H7 (cell line): ENCODE measurements at places on chromosomes 5 and 9.
A peak's percentile ranks its signal among the peaks of the same experiment; 100 is the strongest.

DNA sequence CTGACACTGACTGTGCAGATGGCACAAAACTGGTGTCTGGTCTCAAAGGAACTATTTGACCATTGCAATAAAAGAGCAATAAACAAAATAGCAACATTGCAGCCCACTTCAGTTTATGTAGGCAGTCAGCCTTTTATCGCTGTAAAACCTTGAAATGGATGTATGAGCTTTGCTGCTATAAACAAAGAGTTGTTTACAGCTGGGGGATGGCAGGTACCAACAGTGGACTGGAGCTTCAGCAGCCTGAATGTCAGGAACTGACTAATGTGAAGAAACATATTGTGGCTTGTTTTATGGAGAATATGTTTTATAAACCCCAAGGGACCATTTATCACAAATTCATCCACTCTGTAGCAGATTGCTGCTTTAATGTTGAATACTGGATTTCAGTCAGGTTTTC lies 78.0 kb downstream of the PTPRD start:
- no peak for DNase-seq

- peak; percentile 80 for DNase-seq
These were observed 577 bp downstream of the RNF145 start for GRCh38 chr5:159208514-159209437.

GRCh38 chr9:121576281-121577075 lies 75.0 kb upstream of the DAB2IP start:
- peak; percentile 46 for DNase-seq

GRCh38 chr9:98610711-98611110 lies 98.0 kb downstream of the GABBR2 start:
- no peak for DNase-seq

- no peak for DNase-seq
These were observed 60.0 kb downstream of the C9orf50 start for GRCh38 chr9:129560881-129561306.

DNA sequence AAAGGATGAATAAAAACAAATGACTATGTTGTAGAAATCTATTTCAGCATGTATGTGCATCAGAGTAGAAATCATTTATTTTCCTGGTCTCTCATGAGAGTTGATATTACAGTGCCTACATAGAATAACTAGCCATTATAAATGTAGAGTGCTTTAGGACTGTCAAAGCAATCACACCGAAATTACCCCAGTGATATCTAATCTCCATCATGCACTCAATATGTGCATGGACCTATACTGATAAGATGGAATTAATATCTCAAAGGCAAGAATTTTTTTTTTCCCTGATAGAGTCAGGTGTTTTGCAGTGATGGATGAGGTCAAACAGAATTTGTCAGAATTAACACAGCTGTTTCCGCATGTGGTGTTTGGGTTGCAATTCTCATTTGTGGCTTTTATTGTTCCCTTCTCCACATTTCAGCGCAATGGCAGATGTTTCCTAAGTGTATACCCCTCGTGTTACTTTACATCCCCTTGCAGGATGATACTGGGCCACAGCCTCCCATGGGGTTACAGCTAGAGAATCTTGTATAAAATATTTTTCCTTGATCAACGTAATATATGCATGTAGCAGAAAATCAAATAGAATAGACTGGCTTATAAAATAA lies 298.8 kb downstream of the RASEF start:
- no peak for DNase-seq

DNA sequence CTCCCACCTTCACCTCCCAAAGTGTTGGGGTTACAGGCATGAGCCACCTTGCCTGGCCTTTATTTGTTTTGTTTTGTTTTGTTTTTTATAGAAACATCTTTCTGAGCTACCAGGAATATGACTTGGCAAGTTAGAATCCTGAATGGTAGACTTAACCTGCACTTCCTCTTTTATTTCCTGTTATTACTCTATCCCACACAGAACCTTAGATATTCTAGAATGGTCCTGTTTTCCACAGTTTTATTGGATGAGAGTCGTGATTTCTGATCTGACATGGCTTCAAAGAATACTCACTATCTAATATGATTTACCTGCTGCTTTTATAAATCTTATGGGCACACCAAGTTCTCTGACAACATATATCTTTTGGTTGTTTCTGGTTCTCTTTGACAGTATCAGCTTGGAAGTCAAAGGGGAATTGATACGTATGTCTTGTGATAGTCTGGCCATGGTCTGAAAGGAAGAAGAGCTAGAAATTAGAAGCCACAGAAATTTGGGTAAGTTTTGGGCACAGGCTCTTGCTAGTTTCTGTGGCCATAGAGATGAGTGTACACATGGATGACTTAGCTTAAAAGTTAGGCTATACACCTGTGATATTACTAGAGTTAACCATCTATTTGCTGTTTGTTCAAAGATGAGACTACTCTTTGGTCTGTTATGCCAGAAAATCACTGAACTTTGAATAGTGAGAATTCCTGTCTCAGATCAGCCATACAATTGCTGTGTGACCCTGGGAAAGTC lies 4.7 kb upstream of the PANK3 start:
- no peak for DNase-seq

DNA sequence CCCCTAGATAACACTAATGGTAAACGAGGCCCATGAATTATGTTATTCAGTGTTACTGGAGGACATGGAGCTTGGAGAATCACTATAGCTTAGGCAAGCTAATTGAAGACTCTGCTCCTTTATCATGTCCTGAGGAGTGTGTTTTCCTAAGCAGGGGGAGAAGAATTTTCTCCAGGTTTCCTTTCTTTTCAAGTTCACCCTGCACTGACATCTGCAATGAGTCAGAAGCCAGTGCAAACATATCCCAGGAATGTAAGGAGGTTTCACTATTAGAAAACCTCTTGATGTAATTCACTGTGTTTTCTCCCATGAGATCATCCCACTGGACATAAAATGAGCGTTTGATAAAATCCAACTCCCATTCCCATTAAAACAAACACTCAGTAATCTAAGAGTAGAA lies 75.6 kb downstream of the DMRT2 start:
- DNase-seq = no peak

- DNase-seq = no peak
These were observed 20.9 kb upstream of the SPARC start for GRCh38 chr5:151707567-151707966.

GRCh38 chr5:51271261-51271660 lies 112.0 kb upstream of the ISL1 start:
- DNase-seq = no peak

DNA sequence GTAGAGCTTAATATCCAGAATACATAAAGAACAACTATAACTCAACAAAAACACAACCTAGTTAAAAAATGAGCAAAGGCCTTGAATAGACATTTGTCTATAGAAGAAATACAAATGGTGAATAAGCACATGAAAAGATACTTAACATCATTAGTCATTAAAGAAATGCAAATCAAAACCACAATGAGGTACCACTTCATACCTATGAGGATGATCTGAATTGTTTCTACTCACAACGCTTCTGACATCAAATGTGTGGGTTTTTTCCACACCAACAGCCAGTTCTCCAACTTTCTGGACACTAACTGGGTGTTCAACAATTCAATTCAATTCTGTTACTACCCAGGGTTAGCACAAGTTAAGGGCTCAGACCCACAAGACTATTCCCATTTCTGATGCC lies 22.0 kb downstream of the SREK1IP1 start:
- no peak for DNase-seq

DNA sequence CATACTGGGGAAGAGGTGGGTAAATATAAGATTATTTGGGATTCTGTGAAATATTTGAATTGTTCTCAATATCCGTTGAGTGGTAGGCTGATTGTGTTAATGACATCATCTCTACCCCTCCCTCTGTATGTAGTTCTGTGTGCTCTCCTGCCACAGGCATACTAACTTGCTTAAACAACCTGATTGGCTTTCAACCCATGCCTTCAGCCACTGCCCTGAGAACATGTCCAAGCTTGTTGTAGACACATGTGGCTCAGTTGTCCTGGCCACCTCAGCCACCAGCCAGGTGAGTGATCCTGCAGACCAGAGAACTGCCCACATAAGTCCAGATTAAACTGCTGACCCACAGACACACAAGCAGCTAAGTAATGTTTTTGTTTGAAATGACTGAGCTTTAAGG lies 31.1 kb downstream of the ANKS6 start:
- DNase-seq = no peak

- no peak for DNase-seq
These were observed 63.6 kb downstream of the CCDC192 start for GRCh38 chr5:127766676-127767335.

- DNase-seq = no peak
These were observed 1086.9 kb upstream of the CDH6 start for GRCh38 chr5:30106596-30106995.

DNA sequence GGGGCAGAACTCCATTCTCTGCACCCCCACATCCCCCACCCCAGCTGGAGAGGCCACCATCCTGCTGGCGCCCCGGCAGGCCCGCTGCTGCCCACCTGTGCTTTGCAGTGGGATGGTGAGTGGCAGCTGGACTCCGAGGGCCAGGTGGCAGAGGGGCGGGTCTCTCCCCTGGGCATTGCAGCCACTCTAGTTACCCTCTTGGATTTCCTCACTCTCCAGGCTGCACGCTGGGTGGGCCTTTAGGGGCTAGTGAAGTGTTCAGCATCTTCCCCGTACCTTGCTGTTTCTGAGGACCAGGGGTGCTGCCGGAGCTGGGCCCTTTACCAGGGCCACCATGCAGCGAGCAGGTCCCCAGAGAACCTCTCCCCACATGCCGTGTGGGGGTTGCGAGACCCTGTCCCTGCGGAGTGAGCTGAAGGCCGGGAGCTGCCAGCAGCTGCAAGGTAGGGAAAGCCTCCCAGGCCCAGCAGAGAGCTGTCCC lies 88.4 kb upstream of the SH3PXD2B start:
- DNase-seq = no peak

GRCh38 chr9:83403527-83404238 lies 134.5 kb downstream of the FRMD3 start:
- no peak for DNase-seq

- no peak for DNase-seq
These were observed 99.0 kb upstream of the FBN2 start for GRCh38 chr5:128637031-128637430.

- DNase-seq = no peak
These were observed 497.0 kb downstream of the RAB3C start for GRCh38 chr5:59079622-59080620.

GRCh38 chr5:78547731-78548615 lies 100.6 kb downstream of the LHFPL2 start:
- no peak for DNase-seq

GRCh38 chr5:170277867-170278281 lies 19.7 kb downstream of the LCP2 start:
- DNase-seq = no peak

- peak; percentile 80 for DNase-seq
These were observed 105.3 kb downstream of the UBE2R2 start for GRCh38 chr9:33921967-33922895.

DNA sequence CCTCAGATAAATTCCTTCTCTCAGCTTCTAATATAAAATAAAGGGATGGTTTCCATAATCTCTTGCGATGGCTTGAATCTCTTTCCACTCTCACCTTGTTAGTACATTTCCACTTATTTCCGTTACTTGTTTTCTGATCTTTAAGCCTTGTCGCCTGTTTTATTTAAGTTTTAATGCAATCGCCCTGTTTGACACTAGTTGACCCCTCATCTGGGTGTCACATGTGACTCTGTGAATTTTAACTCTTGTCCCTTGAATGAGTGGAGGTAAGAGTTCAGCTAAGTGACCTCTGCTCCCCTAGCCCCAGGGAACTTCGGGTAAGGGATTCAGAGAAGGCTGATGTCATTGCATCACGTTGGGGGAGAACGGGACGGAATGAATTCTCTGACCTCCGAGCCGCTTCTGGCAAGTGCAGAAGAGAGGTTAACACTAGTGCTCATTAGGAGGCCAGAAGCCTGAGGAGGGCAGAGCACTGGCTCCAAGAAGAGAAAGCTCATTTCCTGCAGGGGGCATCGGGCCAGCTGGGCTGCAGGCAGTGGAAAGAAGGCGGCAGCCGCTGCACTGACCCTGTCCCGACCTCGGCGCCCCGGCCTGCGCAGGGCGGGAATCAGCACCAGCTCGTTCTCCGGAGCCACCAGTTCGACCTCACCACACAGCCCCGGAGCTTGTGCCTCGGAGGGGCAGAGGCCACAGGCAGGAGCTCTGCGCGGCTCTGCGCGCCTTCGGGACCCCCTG lies 569 bp downstream of the HINT2 start:
- peak; percentile 85 for DNase-seq

DNA sequence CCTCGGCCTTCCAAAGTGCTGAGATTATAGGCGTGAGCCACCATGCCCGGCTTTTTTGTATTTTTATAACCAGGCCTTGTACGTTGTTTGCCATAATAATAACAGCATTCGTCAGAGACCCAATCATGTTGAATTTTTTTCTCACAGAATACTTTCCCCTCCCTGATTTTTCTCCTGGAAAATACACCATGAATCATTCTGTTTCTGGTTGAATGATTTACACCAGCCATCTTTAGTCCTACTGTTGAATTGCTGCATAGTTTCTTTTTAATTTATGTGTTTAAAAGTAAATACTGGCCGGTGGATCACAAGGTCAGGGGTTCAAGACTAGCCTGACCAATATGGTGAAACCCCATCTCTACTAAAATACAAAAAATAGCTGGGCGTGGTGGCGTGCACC lies 3.5 kb downstream of the CNOT8 start:
- DNase-seq = no peak

GRCh38 chr5:73998489-73998888 lies 372.5 kb downstream of the ARHGEF28 start:
- DNase-seq = no peak

- DNase-seq = peak; percentile 30
These were observed 35.6 kb downstream of the PTCD2 start for GRCh38 chr5:72355706-72356299.

GRCh38 chr9:88308831-88309560 lies 79.2 kb upstream of the SPIN1 start:
- no peak for DNase-seq

DNA sequence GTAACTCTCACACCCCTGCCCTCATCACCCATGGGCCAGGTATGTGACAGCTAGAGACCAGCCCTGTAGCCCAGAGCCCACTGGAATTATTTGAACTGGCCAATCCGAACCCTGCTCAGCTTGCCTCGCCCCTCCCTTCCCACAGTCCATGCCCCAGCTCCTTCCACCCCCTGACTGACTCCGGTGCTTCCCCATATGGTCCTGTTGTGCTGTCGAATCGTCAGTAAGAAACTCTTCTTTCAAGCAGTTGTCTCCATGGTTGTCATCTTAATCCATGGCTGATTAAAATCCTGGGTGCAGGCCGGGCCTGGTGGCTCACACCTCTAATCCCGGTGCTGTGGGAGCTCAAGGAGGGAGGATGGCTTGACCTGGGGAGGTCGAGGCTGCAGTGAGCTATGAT lies 118.5 kb downstream of the COL23A1 start:
- DNase-seq = no peak

GRCh38 chr5:178560911-178561310 lies 29.3 kb downstream of the COL23A1 start:
- peak; percentile 59 for DNase-seq

- DNase-seq = no peak
These were observed 21.9 kb upstream of the BOD1 start for GRCh38 chr5:173638126-173639040.

GRCh38 chr9:111812337-111812736 lies 17.6 kb upstream of the SHOC1 start:
- DNase-seq = no peak
